Mucosa of gallbladder (tissue), 1 donor: ENCODE measurements at places on chromosomes 1 and 21. TPM values are rescaled to one million over a fixed set of nuclear protein-coding genes. Genes with fewer than 3 reads are reported as not detected.

GUCA2A gene
- 1.1 TPM for total RNA-seq

KRTAP12-2 gene
- not detected for total RNA-seq

MIS18A gene
- total RNA-seq = 6.5 TPM

SSBP3 gene
- 110 TPM for total RNA-seq

C1orf115 gene
- total RNA-seq = 28.3 TPM

DPYD gene
- total RNA-seq = 124 TPM

LCE6A gene
- total RNA-seq = not detected

ACTL8 gene
- not detected for total RNA-seq
